ENCODE measurements at places on chromosomes 2 and 18.

DNA sequence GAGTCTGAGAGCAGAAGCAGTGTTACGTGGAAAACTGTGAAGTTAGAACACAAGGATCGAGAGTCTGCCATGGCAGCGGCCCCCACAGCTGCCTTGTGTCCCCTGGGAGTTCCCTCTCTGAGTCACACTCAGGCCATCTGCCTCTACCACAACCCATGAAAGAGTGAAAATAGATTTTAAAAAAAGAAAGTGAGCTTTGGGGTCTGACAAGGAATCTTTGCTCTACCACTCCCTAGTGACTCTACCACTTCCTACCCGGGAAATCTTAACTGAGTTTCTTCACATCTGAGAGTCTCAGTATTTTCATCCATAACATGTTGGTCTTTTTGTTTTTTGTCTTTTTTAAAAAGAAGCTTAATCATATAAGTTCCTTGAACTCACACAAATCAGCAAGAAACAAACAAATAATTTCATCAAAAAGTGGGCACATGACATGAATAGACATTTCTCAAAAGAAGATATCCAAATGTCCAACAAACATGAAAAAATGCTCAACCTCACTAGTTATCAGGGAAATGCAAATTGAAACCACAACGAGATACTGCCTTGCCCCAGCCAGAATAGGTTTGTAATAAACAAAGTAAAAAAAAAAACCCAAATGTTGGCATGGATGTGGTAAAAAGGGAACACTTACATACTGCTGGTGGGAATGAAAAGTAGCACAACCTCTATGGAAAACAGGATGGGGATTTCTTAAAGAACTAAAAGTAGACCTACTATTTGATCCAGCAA lies 2.4 kb upstream of the MSGN1 start:
- no peak for DNase-seq
- H3K27ac ChIP-seq, result no peak overlapping the region
- H3K36me3 ChIP-seq, result no peaks in the 10 kb centered on the region
- no peaks in the 10 kb centered on the region for H3K4me1 ChIP-seq
- H3K27me3 ChIP-seq, result no peaks in the 10 kb centered on the region
- H3K4me3 ChIP-seq, result no peak overlapping the region

GRCh38 chr18:75037689-75037955 lies 171.3 kb downstream of the PTGR3 start:
- no peaks in the 10 kb centered on the region for H3K4me1 ChIP-seq
- no peaks in the 10 kb centered on the region for H3K27me3 ChIP-seq
- no peak overlapping the region for H3K27ac ChIP-seq
- no peaks in the 10 kb centered on the region for H3K36me3 ChIP-seq
- DNase-seq, result no peak
- H3K4me3 ChIP-seq, result no peak overlapping the region

DNA sequence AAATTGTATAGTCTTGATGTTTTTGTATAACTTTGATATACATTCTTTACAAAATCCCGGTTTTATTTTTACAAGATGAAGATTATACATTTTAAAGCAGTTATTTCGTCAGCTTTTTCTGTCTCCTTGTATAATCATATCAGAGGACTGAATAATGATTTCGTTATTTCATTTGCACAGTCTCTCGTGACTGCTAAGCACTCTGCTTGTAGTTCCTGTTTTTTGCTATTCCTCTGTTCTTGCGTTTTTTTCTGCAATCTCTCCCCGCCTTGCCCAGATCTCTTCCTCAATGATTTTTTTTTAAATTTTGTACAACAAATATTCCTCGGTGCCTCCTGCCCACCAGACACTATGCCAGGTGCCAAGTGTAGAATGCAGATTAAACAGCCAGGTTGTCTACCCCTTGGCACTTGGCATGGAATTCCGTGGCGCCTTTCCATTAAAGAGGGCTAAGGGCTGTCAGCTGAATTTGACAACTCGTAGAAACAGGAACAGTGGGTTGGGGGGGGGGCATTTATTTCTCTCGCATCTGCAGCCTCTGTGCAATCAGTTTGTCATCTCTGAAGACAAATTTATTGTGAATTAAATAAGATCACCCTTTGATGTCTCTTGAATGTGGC lies 69.6 kb downstream of the KLHL29 start:
- peaks cover 9% of the 10 kb centered on the region for H3K27me3 ChIP-seq
- no peaks in the 10 kb centered on the region for H3K4me1 ChIP-seq
- H3K4me3 ChIP-seq, result no peak overlapping the region

- H3K27me3 ChIP-seq, result no peaks in the 10 kb centered on the region
- H3K36me3 ChIP-seq, result no peaks in the 10 kb centered on the region
- no peaks in the 10 kb centered on the region for H3K4me1 ChIP-seq
- no peak overlapping the region for H3K4me3 ChIP-seq
- H3K27ac ChIP-seq, result no peak overlapping the region
Observed at GRCh38 chr2:198060277-198060676, 255.9 kb downstream of the PLCL1 start.

DNA sequence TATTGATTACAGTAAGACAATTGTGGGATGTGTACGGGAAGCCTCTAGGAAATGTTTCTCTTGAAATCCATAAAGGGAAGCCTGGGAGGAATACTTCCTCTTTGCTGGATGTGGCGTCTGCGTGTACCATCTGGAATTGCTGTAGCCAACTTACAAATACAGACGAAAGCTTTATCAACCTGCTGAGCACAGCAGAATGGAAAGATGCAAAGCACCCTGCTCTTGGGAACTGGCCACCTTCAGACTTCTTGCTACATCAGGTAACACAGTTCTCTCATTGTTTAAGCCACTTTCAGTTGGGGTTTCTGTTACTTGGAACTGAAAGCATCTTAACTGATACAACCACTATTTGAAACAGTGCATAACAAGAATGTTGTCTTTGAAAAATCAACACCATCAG lies 213.8 kb downstream of the HRH4 start:
- no peaks in the 10 kb centered on the region for H3K4me1 ChIP-seq
- DNase-seq, result no peak
- no peak overlapping the region for H3K4me3 ChIP-seq
- H3K36me3 ChIP-seq, result no peaks in the 10 kb centered on the region
- no peaks in the 10 kb centered on the region for H3K27me3 ChIP-seq
- H3K27ac ChIP-seq, result no peak overlapping the region

- H3K36me3 ChIP-seq, result no peaks in the 10 kb centered on the region
- no peak overlapping the region for H3K4me3 ChIP-seq
- H3K27me3 ChIP-seq, result no peaks in the 10 kb centered on the region
Observed at GRCh38 chr2:109049022-109049421, 60.0 kb upstream of the EDAR start.
